ENCODE measurements at places on chromosomes 11 and 22.

DNA sequence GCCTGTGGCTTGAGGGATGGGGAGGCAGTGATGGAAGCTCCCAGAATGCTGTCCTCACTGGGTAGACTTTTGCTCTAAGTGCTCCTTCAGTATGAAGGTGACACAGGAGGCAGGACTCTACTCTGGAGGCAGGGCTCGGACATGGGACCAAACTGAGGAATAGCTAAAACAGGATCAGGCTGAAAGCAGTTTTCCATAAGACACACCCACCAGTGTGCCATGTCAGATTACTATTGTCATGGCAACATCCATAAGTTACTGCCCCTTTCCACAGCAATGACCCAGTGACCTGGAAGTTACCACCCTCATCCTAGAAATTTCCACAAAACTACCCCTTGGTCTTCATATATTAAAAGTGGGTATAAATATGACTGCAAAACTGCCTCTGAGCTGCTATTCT lies 43.6 kb upstream of the GALNT18 start:
- DNase-seq = no peak

DNA sequence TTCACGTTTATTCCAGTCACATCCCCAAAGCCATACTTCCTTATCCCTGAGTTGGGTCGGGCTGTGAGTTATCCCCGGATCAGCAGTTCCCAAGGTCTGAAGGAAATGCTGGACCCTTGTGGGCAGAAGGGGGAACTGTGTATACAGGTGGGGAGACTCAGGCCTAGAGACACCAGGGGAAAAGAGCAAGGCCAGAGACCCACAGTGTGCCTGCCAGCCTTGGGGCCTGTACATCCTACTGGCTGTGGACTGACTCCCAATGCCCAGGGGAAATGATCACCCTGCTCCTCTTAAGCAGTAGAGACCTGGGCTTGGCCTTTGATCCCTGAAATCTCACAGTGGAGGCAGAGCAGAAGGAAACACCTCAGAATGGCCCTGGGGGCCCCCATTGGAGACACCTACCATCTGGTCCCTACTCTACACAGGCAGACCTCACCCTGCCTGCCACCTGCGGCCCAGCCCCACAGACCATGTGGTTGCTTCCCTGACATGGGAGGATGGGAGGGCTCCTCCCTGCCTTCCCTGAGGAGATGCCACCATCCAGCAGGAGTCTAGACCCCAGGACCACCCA lies 1.3 kb downstream of the SELENOM start:
- DNase-seq = no peak

GRCh38 chr11:32176223-32176934 lies 85.5 kb downstream of the RCN1 start:
- peak; percentile 33 for DNase-seq

DNA sequence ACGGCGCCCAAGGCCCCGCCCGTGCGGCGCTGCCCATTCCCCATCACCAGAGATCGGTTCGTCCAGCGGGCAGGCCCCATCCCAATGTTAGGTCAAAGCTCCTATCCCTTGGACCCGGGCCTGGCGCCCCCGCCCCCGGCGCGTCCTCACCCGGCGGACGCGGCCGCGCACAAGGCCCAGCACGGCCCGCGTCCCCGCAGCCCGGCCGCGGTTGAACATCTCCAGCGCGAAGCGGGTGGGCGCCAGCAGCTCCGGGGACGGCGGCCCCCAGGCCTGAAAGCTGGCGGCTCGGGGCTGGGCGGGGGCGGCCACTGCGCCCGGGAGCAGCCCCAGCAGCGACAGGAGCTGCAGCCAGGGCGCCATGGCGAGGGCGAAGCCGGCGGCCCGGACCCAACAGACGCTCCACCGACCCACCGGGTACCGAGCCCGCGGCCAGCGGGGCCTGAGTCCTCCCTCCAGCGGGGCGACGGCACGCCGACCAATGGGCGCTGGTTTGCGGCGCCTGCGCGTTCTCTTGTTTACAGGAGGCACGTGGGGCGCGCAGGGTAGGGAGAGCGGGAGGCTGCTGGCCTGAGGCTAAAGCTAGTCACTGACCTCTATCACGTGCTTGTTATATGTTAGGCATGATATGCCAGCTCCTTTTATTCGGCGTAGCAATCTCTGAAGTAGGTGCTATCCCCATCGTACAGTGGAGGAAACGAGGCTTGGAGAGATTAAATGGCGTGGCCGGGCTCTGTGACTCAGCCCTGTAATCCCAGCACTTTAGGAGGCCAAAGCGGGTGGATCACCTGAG lies at the start of gene CTSF:
CTSF (minus strand) TSS at position 483 of the 793 bp plus-strand sequence; CDS start at position 363, 120 bp downstream.
- DNase-seq = peak; percentile 84

DNA sequence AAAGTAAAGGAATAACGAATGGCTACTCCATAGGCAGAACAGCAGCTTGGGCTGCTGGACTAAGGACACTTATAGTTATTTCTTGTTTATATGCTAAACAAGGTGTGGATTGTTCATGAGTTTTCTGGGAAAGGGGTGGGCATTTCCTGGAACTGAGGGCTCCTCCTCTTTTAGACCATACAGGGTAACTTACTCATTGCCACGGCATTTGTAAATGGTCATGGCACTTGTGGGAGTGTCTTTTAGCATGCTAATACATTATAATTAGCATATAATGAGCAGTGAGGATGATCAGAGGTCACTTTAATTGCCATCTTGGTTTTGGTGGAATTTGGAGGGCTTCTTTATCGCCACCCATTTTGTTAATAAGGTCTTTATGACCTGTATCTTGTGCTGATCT lies 7.0 kb downstream of the OR4X1 start:
- no peak for DNase-seq

DNA sequence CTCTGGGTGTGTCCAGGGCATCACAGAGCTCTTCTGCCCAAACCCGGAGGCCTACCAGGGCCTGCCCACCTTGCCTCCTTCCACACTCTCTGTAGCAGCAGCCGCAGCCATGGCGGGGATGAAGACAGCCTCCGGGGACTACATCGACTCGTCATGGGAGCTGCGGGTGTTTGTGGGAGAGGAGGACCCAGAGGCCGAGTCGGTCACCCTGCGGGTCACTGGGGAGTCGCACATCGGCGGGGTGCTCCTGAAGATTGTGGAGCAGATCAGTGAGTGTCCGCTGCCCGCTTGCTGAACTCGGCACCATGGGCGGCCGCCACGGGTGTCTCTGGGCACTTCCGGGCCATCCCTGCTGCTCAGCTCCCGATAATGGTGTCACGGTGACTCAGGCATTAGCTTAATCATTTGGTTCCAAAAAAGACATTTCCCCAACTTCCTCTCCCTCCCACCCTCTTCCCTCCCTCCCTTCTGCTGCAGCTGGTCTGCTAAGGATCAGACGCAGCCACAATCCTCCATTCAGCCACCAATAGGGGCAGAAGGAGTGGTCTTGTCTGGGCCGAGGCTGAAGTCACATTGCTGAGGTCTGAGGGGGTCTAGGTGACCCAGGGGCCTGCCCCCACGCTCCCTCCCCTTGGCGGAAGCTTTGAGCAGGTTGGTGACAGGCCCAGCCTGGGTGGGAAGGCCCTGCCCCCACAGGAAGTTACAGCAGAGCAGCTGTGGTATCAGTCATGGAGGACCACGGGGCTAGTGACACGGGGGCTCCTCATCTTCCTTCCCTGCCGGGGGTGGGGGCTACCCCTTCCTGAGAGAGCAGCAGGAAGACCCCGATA lies 950 bp downstream of the FERMT3 start:
- DNase-seq = peak; percentile 32

DNA sequence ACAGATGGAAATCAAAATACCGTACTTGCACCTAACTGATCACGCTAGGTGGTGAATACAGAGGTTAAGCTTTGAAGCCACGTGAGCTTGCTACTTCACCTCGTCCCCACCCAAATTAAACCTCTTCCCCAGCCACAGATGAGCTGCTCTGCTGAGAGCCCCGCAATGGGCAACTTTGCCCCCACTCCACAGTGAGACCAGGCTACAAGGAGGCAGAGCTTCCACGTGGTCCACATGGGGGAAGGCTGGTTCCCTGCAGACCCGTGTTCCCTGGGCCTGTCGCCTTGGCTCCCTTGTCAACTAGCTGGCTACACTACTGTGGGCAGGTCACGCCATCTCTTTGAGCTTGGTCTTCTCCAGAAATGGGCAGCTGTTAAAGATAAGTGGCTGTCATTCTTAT lies 10.9 kb downstream of the CD5 start:
- no peak for DNase-seq

DNA sequence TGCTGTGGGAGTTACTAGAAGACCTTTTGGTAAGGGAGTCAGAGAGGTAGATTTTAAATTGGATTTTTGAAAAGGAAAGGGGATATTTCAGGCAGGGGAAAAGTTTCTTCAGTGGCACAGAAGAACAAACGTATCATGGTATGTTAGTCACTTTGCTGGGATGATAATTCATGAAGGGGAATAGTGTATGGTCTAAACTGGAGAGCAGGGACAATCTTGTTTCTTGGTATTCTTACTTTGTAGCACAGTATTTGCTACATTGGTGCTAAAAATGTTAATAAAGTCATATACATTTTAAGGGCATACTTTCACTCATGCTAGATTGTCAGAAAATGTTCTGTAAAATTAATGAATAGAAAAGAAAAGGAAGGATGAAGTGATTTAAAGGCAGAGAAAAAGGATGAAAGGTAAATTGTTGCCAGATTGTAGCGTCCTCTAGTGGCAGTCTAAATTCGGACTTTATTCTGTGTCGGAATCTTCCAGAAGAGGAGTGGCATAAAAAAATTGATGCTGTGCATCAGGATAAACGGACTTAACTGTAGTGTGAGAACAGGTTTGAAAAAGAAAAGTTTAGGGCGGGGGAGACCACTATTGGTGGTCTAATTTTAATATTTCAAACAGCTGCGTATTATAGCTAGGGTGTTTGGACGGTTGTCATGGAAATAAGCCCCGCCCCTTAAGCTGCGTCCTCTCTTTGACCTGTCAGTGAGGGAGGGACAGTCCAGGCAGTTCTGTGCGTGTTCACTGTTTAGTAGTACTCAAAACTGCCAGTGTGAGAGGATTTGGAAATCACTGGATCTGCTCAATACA lies at the start of gene BCO2:
BCO2 (plus strand) TSS at position 724 of the 810 bp plus-strand sequence. CDS start 90 bp downstream, outside the sequence.
- DNase-seq = peak; percentile 32

DNA sequence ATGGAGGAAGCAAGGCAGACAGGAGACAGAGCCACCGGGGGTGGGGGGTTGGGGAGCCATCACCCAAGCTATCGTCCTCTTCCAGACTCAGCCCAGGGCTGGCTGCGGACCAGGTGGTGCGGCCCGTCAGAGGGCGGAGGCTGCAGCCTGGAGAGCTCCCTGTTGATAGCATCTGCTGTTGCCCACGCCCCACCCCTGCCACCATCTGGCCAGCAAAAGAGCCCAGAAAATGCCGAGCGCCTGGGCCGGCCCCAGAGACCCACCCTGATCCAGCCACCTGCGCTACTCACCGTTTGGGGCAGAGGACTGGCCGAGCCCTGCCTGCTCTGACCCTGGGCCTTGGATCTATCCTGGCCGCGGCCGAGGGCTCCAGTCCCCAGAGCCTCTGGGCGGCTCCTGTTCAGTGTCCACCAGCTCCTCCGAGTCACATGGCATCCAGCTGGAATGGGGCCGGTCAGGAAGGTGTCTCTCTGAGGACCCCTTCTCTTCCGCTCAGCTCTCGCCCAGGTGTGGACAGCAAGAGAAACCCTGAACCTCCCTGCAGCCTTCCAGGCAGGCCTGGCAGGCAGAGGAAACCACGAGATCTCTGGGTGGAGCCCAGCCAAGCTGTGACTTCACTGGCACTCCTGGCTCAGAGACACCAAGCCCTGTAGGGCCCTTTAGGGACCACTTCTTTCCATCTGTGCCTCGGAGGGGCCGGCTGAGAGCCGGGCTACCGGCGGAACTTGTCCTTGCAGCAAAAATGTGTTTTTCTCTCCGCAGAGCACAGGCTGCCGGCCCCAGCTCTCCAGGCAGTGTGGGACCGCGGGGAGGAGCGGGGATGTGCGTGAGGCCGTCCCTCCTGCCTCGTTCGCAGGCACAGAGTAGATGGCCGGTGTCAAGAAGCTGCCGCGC lies at the start of gene MRGPRE:
MRGPRE (minus strand) TSS at position 567 of the 894 bp plus-strand sequence. CDS start 3,618 bp downstream, outside the sequence.
- no peak for DNase-seq

DNA sequence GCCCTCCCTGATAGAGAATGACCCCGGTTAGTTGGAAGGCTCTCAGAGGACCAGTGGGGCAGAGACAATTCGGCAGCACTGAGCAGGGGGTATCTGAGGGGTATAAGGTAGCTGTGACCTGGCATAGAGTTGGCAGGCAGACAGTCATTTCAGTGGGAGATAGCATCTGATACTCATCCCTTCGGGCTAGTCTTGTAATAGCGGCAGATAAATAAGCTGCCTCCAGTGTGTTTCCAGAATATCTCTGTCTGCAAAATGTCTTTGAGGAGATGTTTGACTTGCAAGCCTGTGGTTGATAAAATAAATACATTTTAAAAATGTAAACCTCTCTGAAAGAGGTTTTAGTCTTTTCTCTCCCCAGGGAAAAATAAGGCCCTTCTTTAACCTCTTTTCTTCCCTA lies 54.2 kb downstream of the TEAD1 start:
- no peak for DNase-seq

DNA sequence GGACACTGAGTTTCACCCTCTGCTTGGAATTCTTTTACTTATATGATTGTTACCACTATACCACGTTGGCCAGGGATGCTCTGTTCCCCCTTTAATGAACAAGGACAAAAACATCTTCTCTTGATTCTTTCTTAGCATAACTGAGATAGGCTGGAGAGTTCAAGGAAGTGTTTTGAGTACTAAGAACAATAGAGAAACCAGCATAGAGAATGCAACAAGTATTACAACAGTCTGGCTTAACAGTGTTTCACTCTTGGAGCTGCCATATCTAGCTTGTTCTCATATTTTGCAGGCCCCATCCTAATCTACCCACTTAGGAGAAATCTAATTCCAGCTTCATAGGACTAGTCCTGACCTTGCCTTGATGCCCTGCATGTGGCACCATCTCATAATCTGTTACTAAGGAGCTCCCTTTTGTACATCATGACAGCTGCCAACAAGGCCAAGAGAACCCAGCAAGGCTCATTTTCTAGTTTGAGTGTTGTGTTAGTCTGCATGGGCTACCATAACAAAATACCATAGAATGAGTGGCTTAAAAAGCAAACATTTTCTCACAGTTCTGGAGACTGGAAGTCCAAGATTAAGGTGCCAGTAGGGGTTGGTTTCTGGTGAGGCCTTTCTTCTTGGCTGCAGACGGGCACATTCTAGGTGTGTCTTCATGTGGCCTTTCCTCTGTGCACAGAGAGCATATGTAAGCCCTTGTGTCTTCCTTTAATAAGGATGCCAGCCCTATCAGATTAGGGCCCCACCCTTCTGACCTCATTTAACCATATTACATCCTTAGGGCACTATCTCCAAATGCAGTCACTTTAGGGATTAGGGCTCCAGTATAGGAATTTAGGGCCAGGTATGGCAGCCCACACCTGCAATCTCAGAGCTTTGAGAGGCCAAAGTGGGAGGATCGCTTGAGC lies 37.8 kb downstream of the PACS1 start:
- no peak for DNase-seq

- no peak for DNase-seq
These were observed 115.0 kb downstream of the TMPRSS5 start for GRCh38 chr11:113591117-113591516.

GRCh38 chr11:127844876-127845275 lies 742.5 kb downstream of the ETS1 start:
- no peak for DNase-seq

- DNase-seq = no peak
These were observed 18.8 kb downstream of the FAR1 start for GRCh38 chr11:13687271-13687670.

- DNase-seq = no peak
These were observed 9.3 kb upstream of the MRGPRD start for GRCh38 chr11:68989936-68990606.

- no peak for DNase-seq
These were observed 414.8 kb downstream of the BUD13 start for GRCh38 chr11:116357784-116358544.

GRCh38 chr11:8858808-8859207 lies 52.2 kb upstream of the AKIP1 start:
- no peak for DNase-seq
